ENCODE measurements at places on chromosomes 6 and 20.

GRCh38 chr20:59580146-59580946 lies 24.0 kb upstream of the PHACTR3 start:
- peak; percentile 87 for DNase-seq

- no peak for DNase-seq
Observed at GRCh38 chr6:138258991-138259390, 40.7 kb upstream of the PBOV1 start.

GRCh38 chr6:13038315-13038714 lies 290.0 kb downstream of the TBC1D7 start:
- peak; percentile 13 for DNase-seq

- no peak for DNase-seq
Observed at GRCh38 chr6:33798343-33798848, 5.4 kb downstream of the MLN start.

DNA sequence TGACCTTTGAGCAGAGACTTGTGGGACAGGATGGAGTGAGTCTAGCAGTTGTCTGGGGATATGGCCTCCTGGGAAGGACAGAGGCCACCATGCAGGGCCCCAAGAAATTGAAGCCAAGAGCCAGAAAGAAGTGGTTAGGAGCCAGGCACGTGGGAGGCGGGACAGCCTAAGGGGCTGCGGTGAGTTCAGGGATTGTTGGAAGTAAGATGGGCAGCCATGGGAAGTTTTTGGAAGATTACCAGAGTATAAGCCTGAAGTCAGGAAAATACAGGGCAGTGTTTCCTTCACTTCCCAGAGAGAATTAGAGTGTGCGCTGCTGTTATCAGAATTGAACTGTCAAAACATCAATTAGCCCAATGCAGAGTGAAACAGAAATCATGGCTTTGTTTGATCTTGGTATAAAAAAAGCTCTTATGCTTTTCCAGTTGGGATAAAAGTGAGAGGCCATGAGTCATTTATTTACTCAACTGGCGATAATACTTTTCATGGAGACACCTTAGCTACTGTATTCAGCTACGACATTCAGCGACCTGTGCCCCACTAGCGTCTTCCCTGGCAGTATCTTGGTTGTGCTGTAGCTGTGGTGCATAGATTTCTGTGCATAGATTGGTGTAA lies 66.9 kb downstream of the PHACTR2 start:
- no peak for DNase-seq

- no peak for DNase-seq
Observed at GRCh38 chr6:42599558-42599957, 35.7 kb downstream of the UBR2 start.

GRCh38 chr6:150959166-150959565 lies 93.7 kb downstream of the MTHFD1L start:
- no peak for DNase-seq

DNA sequence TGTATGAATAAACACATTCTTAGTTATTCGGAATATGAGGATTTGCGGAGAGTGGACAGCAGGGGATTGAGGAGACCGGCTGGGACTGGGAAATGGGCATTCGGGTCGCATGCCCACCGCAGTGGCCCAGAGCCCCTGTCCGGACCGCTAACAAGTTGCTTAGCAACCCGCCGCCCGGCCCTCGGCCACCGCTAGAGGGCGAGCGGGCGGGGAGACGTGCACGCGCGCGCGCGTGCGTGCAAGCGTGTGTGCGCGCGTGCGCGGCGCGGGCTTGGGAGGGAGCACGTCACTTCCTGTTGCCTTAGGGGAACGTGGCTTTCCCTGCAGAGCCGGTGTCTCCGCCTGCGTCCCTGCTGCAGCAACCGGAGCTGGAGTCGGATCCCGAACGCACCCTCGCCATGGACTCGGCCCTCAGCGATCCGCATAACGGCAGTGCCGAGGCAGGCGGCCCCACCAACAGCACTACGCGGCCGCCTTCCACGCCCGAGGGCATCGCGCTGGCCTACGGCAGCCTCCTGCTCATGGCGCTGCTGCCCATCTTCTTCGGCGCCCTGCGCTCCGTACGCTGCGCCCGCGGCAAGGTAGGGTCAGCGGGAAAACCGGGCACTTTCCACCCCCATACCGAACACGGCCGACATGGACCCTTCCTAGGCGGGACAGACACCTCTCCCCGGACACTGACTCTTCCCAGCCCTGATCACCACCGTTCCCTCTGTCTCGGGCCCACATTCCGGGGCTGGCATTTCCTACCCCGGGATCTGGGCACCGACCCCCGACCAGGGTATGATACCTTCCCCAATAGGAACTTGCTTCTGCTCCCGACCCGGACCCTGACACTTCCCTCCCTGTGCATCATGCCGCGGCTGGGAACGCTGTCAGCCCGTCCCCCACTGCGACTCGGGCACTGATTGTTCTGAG lies at the start of gene HM13:
Gene HM13 (plus strand): TSS at position 289 of the 918 bp plus-strand sequence. CDS start 110 bp downstream, at position 399.
- DNase-seq = peak; percentile 89

DNA sequence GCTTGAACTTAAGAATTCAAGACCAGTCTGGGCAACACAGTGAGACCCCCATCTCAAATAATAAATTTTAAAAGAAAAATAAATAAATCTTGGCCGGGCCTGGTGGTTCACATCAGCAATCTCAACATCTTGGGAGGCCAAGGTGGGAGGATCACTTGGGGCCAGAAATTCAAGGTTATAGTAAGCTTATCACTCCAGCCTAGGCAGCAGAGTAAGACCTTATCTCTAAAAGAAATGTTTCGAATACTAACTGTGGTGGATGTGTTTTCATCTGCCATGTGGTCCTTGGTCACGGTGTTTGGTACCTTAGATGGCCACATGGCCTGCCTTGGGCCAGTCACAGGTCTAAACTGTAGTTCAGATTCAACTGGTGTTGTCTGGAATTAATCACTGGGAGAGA lies 5.8 kb downstream of the UBE2C start:
- no peak for DNase-seq

DNA sequence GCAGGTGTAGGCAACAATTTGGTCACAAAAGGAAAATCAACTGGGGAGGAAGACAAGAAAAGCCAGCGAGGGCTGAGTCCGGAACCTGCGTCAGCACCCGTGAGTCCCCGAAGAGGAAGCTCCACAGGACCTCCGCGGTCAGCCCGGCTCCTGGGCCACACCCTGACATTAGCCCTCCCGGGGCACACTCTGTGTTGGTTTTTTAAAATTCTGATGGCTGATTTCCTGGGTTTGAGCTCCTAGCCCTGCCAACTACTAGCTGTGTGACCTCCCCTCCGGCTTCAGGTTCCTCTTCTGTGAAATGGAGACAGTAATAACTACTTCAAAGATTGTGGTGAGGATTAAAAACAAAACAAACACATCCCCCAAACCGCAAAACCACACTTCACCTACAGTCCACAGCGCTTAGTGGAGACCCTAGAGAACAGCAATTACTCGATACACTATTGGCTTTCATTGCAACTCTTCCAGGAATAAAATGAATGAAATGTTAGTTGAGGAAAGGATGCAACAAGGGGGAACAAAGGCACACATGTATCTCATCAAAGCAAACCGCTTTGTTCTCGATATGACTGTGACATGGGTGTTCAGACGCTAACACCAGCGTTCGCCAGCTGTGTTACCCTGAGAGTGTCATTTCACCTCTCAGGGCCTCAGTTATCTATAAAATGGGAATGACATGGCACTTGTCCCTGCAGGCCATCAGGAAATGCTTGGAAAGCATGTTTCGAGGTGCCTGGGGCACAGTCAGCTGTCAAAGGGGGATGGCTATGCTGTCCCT lies 985 bp downstream of the ZBP1 start:
- no peak for DNase-seq

- peak; percentile 67 for DNase-seq
Observed at GRCh38 chr6:144284478-144284782, 705 bp upstream of the UTRN start.

- no peak for DNase-seq
Observed at GRCh38 chr20:43560974-43561373, 2.1 kb downstream of the SGK2 start.

GRCh38 chr6:39361657-39362486 lies 39.4 kb upstream of the KCNK16 start:
- peak; percentile 64 for DNase-seq

DNA sequence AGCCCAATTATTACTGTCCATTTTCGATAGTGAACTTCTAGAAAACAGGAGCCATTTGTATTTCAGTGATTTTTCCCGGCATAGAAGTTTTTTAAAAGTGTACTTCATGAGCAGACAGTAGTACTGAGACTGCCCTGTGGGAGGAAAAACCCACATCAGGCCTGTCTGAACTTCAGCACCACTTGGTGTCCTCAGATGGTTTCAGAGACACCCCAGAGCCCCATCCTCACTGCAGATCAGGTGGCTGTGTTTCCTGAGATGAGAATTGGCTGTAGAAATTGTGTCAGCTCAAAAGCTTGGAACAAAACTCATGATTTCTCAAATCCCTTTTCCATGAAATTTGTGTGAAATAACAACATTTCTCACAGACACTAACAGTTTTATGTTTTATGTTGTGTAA lies 110.0 kb upstream of the RIN2 start:
- DNase-seq = no peak

- DNase-seq = no peak
Observed at GRCh38 chr20:18839507-18840247, 26.1 kb downstream of the SCP2D1 start.

DNA sequence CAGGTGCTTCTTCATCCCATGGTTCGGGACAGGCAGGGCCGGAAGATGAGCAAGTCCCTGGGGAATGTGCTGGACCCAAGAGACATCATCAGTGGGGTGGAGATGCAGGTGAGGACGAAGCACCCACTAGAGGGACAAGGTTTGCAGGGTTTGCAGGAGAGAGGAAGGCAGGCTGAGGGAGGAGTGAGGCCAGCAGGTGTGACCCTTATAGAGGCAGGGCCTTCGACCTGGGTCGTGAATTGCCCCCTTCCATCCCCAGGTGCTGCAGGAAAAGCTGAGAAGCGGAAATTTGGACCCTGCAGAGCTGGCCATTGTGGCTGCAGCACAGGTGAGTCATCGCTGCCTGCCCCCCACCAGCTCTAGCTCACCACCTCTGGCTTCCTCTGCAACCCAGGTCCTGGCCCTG lies 8.4 kb downstream of the VARS2 start:
- no peak for DNase-seq

DNA sequence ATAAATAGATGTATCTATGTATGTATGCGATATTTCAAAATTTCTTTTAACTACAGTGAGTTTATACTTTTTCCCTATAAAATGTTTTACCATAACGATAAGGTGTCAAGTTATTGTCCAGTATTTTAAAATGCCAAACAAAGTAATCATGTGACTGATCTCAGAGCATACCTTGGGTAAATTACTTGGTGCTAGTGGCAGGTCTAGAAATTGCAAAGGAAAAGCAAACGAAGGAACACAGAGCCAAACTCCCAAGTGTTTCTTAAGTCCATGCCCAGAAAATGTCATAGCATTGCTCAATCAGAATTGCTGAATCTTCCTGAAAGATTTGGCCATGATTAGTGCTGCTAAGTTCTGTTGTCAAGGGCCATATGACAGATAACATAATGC lies 77.5 kb downstream of the CAP2 start:
- DNase-seq = peak; percentile 43

DNA sequence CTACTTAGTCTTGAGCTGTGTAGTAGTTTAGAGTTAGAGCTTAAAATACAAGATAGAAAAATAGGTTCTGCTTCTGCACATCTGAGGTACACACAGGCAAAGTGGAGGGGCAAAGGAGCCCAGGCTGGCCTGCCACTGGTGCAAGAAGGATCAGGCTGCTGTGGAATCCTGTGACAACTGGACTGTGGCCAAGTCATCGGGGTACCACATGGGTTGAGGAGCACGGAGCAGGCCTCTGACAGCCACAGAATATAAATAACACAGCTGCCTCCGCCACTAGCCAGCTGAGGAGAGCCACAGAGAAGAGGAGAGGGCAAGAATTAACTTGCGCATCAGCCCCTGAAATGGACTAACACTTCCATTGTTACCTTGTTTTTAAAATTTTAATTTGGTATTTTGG lies 206.0 kb upstream of the MARCKS start:
- no peak for DNase-seq

- peak; percentile 13 for DNase-seq
Observed at GRCh38 chr6:125307964-125308615, 6.3 kb upstream of the HDDC2 start.

GRCh38 chr20:46129955-46130481 lies 11.9 kb downstream of the CD40 start:
- no peak for DNase-seq

- DNase-seq = no peak
Observed at GRCh38 chr6:5172041-5172653, 87.0 kb downstream of the PPP1R3G start.

GRCh38 chr20:35637276-35637675 lies 21.6 kb downstream of the SPAG4 start:
- DNase-seq = no peak

DNA sequence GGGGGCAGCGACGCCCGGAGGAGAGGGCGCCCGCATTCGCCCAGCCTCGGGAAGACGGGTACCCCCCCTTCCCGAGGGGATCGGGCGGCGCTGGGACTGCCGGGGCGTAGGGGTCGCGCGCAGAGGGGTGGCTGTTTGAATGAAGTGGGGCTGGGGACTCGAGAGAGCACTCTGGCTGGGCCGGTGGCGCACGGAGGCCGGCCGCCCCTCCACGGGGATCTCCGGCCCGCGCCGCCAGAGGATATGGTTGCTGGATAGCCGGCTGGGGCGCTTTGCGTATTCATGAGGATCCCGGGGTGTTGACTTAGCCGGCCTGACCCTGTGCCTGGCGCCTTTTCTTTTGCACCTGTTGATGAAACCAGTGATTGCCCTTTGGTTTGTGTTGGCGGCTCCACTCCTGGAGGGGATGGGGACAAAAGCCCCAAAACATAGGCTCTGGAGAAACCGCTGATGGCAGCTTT lies 469 bp downstream of the SYNJ2 start:
- DNase-seq = peak; percentile 31

DNA sequence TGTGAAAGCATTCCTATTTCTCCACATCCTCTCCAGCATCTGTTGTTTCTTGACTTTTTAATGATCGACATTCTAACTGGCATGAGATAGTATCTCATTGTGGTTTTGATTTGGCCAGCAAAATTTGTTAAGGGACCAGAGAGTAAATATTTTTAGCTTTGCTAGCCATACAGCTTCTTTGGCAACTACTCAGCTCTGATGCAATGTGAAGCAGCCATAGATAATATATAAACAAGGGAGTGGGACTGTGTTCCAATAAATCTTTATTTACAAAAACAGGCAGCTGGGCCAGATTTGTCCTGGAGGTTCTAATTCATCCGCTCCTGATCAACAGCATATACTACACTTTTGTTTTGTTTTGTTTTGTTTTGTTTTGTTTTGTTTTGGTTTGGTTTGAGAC lies 202.9 kb downstream of the ZNF217 start:
- peak; percentile 27 for DNase-seq

GRCh38 chr20:23666698-23667097 lies 22.1 kb downstream of the CST4 start:
- DNase-seq = no peak

Data from fibroblast of skin of right biceps (primary cell).